Activated CD4-positive, alpha-beta T cell treated with anti-CD3 and anti-CD28 coated beads, Interleukin-2, Interleukin-6, amounts not matched to agents 100 ng/mL and 50 ng/mL, durations not matched to agents 16 hours and 8 hours (primary cell): ENCODE measurements at places on chromosomes 4 and X.

GRCh38 chr4:36477861-36478260, 196.4 kb downstream of the DTHD1 start:
- DNase-seq: no peak

- DNase-seq: no peak
Measured at GRCh38 chrX:80807606-80807991, 2.1 kb downstream of the BRWD3 start.

- DNase-seq: peak; percentile 47
Measured at GRCh38 chr4:1300466-1301455, 11.1 kb downstream of the MAEA start.

GRCh38 chr4:73021634-73022033, 47.9 kb downstream of the COX18 start:
- DNase-seq: peak; percentile 29

DNA sequence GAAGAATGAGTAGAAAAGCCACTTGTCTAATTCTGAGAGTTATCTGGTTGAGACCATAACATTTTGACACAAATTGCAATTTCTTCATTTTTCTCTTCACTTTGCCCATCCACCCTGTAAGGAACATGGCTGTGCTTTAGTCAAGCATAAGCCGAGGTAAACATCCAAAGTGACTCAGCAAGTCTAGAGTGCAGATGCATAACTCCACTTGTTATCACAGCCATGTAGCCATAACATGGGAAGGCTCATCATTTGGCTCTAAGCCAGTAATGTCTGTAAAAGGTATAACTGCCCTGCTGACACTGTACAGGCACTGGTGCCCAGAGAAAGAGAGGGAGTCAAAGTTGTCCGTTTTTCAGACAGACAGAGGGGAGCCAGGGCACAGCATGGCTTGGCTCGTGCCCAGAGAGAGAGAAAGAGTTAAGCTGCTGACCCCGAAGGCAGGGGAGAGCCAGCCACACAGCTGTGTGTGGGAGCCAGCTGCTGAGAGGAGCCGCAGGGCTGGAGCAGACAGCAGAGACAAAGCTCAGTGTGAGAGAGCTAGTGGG, 76.9 kb upstream of the EXOC1L start:
- DNase-seq: no peak

DNA sequence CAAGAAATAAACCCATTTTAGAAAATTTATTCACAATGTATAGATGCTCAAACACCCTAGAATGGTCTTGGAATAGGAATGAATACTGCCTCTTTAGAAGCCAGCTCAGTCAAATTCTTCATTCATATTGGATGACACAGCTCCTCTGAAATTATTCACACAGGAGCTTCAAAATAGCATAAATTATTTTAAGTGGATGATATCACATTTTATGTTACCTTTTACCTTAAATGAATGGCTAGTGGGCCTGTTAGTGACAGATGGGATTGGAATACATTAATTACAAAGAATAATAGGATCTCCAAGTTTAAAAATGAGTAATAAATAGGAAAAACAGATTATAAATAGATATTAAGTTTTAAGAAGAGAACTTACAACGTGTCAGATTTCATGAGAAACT, 184.4 kb downstream of the GABRB1 start:
- DNase-seq: no peak

DNA sequence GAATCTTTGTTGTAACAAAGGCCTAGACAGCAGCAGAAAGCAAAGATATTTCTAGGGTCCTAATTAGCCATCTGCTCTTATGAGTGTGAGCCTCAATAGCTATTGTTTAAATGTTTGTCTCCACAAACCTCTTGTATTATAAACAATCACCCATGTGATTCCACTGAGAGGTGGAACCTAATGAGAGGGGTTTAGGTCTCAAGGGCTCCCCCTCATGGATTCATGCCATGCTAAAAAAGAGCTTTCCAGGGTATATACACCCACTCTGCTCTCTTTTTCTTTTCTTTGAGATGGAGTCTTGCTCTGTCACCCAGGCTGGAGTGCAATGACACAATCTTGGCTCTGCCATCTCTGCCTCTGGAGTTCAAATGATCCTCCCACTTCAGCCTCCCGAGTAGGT, 42.1 kb downstream of the TRIM61 start:
- DNase-seq: peak; percentile 3

GRCh38 chrX:108313669-108314068, 124.6 kb downstream of the COL4A6 start:
- DNase-seq: no peak

GRCh38 chrX:71067712-71068043, 456 bp downstream of the SNX12 start:
- no peak for DNase-seq

DNA sequence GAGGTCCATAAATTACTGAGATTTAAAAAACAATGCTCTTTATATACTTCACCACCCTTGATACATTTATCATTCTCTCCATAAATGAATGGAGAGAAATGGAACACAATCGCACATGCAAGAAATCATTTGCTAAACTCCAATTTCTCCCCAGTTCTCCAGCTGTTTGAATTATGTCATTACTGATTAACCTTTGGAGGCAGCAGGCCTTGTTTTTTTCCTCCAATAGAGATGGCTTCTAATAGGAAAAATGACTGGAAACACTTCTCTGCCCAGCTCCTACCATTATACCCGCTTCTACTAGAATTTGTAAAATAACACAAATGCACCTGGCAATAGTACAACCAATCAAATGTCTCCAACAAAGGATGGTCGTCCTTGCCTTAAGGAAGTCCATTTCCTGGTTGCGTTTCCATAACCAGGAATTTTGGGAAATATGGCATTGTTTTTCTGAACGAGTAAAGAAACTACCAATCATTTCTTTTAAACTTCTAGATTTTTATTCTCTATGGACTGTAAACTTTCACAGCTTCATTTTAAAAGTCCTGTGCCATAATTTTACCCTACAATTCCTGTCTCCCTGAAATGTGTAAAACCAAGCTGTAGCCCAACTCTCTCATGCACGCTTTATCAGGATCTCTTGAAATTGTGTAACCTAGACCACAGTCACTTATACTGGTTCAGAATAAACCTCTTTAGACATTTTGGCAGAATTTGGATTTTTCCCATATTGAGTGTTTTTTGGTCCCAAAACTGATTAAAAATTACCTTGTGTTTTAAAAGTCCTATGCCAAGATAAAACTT, 60.1 kb downstream of the APBB2 start:
- DNase-seq: no peak

DNA sequence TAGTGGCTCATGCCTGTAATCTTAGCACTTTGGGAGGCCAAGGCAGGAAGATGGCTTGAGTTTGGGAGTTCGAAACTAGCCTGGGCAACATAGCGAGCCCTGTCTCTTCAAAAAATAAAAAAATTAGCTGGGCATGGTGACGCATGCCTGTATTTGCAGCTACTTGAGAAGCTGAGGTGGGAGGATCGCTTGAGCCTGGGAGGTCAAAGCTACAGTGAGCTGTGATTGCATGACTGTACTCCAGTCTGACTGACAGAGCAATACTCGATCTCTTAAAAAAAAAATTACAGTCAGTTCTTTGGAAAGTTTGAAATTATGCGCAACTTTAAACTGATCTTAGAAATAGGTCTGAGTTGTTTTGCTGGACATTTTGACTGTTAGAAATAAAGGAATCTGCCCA, 55.8 kb downstream of the DOCK11 start:
- DNase-seq: no peak

GRCh38 chr4:98514741-98515469, 143.5 kb downstream of the TSPAN5 start:
- peak; percentile 25 for DNase-seq

DNA sequence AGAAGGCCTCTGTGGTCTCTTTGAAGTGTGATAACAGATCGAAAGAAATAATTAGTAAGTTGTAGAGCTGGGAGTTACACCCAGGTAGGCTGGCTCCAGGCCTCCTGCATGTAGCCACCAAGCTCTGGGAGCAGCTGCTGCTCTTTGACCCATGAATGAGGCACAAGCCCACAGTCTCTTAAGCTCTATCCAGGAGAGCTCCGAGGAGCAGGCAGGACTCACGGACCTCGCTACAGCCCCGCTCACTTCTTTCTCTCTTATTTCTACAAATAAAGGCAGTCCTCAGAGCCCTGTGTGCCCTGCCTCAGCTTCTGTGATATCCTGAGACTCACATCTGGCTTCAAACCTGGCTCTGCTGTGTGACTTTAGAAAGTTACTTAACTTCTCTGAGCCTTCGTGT, 86.9 kb downstream of the EVC start:
- no peak for DNase-seq

GRCh38 chr4:79023799-79024770, 84.8 kb upstream of the PAQR3 start:
- no peak for DNase-seq

DNA sequence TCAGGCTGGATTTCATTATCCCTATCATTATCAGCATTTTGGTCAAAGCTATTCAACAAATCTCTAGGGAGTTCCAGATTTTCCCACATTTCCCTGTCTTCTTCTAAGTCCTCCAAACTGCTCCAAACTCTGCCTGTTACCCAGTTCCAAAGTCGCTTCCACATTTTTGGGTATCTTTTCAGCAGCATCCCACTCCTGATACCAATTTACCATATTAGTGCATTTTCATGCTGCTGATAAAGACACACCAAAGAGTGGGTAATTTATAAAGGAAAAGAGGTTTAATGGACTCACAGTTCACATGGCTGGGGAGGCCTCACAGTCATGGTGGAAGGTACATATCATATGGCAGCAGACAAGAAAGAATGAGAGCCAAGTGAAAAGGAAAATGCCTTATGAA, 132.8 kb upstream of the SLC7A11 start:
- no peak for DNase-seq

- DNase-seq: no peak
Measured at GRCh38 chr4:26473893-26474292, 16.4 kb downstream of the CCKAR start.

DNA sequence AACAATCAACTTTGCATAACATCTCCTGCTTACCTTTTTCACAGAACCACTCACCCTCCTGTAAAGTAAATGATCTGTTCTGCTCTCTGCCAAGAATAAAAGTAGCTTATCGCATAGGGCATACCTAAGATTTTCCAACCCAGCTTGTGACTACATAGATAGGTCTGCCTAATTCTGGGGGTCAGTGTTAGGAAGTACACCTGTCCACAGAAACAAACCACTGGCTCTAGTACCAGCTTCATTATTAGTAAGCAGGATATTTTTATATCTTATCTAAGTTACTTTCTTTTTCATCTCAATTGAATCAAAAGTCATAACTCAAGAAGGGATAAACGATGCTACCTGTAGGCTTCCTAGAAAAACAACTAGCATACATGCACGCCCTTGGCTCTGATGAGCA, 23.8 kb downstream of the CXCL1 start:
- DNase-seq: no peak

GRCh38 chrX:31545726-31546125, 473.9 kb upstream of the FTHL17 start:
- no peak for DNase-seq

DNA sequence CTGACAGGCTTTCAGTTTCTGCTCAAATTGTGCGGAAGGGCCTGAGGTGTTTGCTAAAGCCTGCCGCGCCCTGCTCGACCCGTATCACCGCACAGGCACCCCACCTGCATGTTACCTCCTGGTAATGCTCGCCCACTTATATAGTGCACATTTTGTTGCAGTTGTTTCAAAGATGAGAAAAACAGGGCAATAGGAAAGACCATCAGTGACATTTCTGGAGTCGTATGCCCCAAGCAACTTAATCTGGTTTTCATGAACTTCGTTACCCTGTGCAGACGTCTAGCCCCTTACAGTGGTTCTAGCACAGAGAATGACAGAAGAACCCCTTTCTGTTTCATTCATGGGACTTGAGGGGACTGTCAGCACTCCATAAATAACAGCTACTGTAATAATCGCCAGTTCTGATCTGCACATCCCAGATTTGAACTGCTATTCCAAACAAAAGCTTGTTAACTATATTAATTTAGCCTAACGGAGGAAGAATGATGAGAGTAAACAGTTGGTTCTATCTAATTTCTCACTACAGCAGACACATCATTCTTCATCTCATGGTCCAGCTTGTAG, 940 bp upstream of the DCTD start:
- DNase-seq: no peak

DNA sequence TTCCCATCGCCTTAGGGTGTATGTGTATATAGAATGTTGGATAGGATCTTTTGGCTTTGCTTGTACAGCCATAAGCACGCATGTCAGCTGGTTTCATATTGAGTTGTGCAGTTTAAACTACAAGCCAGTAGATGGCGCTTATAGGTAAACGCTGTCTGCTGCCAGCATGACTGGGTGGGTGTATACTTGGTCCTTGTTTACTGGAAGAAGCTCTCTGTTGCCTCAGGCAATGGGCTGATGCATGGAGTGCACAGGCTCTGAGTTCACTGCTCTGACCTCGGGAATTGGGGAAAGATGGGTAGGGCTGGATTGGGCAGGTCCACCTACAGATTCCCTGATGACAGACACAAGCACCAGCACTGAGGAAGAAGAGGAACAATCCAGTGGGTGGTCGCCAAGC, 831.5 kb downstream of the STIM2 start:
- DNase-seq: peak; percentile 36

GRCh38 chr4:174324725-174325124, 41.0 kb downstream of the CEP44 start:
- DNase-seq: no peak

GRCh38 chr4:39410415-39410814, 3.7 kb downstream of the KLB start:
- DNase-seq: no peak

GRCh38 chr4:39348371-39349315, 17.5 kb downstream of the RFC1 start:
- DNase-seq: peak; percentile 36

DNA sequence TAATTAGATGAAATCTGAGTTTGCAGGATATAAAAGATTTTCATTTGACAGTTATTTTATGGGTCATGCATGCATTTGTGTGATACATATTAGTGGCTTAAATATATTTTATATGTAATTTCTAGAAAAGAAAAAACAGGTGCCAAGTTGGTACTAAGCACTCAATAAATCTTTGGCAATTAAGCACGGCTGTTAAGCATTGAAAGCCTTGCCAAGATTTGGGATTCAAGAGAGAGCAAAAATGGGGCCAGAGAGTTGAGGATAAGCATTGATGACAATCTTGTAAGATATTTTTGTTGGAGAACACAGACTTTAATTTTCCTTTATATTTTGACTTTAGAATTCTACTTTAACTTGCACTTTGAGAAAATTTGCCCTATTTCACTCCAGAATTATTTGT, 249.8 kb upstream of the MAD2L1 start:
- DNase-seq: no peak

DNA sequence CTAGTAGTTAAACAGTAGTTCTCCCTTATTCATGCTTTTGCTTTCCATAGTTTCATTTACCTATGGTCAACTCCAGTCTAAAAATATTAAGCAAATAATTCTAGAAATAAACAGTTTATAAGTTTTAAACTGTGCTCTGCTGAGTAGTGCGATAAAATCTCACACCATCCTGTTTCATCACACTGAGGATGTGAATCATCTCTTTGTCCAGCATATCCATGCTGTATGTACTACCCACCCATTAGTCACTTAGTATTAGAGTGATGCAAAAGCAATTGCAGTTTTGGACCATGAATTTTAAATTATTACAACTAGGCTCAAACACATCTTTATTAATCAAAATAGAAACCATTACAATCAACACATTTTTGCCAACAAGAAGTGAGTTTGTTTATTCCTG, 187.4 kb downstream of the TEX13C start:
- DNase-seq: no peak

GRCh38 chrX:56758456-56758855, 29.4 kb downstream of the NBDY start:
- DNase-seq: no peak

- DNase-seq: no peak
Measured at GRCh38 chr4:48813964-48814363, 16.9 kb upstream of the OCIAD1 start.
